Daoy (cell line): ENCODE measurements at places on chromosomes 12 and 14.
A peak's percentile ranks its signal among the peaks of the same experiment; 100 is the strongest.

DNA sequence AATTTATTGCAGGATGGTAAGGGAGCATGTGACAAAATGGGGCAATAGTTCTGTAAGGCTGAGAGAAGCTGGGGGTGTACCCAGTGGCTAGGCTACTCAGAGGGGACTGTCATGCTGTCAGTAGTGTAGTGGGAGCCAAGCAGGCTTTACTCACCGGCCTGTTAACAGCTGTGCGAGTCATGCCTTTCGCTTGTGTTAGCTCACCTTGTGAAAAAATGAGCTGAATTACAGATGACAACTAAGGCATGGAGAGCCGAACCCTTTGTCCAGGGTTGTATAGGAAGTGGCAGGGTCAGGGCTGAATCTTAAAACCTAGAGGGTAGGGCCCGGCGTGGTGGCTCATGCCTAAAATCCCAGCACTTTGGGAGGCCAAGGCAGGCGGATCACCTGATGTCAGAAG lies 37.9 kb downstream of the SH2B3 start:
- peak; percentile 55 for DNase-seq

DNA sequence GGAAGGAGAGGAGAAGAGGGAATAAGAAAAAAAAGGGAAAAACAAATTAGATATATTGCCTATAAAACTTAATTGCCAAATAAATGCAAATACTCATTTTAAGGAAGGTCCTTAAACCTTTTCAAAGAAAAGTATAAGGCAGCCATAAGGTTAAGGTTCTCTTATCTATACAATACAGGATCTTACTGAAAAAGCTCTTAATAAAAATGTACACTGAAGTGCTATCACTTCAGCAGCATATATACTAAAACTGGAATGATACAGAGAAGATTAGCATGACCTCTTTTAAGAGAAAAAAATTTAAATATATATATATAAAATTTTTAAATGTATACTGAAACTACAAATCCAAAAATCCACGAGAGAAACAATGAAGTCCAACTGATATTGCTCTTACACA lies 65.6 kb downstream of the PPP2R5E start:
- DNase-seq, result no peak

DNA sequence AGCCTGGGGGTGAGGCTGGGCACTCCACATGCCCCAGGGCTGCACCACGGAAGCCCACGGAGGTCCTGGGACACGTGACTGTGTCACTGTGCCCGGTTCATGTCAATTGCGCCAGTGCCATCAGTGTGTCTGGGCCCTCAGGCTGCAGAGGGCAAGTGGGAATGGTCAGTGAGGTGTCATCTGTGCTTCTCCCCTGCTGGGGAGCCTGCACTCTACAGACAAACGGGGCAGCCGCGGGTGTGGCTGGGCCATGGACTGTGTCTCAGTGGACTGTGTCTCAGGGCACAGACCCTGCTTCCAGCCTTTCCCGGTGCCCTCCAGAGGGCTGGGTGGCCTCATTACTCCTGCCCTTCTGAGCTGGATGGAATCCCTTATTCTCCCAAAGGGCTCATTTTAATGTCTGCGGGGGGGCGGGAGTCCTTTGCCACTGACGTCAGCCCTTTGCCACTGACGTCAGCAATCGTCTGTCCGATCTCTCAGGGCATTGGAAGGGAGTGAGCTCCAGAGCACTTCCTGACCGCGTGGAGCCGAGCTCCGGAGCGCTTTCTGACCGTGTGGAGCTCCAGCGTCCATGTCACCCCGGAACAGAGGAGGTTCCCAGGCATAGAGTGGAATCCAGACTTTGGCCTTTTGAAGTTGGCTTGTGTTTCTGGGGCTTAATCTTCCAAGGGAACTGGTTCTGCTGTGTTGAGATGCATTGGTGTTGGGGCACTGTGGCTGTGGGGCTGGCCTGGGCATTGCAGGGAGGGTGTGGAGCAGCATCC lies 72.4 kb downstream of the ADGRD1 start:
- peak; percentile 41 for DNase-seq

GRCh38 chr12:4855121-4855924 lies 54.4 kb upstream of the KCNA1 start:
- DNase-seq, result peak; percentile 82

GRCh38 chr14:51248016-51248987 lies 8.3 kb downstream of the TMX1 start:
- DNase-seq, result no peak

DNA sequence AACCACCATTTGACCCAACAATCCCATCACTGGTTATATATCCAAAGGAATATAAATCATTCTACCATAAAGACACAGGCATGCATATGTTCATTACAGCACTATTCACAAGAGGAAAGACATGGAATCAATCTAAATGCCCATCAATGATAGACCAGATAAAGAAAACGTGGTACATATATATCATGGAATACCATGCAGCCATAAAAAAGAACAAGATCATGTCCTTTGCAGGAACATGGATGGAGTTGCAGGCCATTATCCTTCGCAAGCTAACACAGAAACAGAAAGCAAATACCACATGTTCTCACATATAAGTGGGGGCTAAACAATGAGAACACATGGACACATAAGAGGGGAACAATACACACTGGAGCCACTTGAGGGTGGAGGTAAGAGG lies 15.7 kb downstream of the CAPRIN2 start:
- DNase-seq, result no peak
